Activated T-cell treated with anti-CD3 and anti-CD28 coated beads for 24 hours (primary cell): ENCODE measurements at places on chromosomes 11 and 22.

DNA sequence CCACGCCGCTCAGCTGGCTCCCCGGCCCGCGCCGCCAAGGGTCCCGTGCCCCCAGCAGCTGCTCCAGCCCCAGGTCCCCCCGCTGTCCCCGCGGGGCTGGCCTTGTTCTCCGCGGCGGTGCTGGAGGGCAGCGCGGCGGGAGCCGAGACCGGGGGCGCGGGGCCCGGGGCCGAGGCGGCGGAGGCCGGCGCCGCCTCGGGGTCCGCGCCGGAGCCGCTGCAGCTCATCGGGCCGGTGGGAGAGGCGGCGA is 128 bp downstream of the TAF10 start:
- no peak for DNase-seq

GRCh38 chr11:92416971-92417725 is 192.5 kb downstream of the FAT3 start:
- DNase-seq, result no peak

- no peak for DNase-seq
Observed at GRCh38 chr22:27791159-27791858, 10.2 kb downstream of the MN1 start.

DNA sequence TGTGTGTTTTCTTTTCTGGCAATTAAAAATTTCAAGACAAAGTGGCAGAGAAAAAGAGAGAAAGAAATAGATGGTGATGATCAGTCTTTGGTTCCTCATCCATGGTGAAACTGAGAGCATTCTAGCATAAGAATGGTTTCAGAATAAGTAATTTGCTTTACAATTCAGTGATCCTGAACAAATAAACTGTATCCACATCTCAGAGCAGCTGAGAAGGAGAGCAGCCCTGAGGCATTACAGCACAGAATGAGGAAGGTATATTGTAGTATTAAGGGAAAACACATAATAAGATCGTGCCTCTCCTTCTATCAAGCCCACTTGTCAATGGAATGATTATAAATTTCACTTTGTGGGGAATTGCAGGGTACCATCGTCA is 17.4 kb downstream of the LUZP2 start:
- DNase-seq, result no peak

DNA sequence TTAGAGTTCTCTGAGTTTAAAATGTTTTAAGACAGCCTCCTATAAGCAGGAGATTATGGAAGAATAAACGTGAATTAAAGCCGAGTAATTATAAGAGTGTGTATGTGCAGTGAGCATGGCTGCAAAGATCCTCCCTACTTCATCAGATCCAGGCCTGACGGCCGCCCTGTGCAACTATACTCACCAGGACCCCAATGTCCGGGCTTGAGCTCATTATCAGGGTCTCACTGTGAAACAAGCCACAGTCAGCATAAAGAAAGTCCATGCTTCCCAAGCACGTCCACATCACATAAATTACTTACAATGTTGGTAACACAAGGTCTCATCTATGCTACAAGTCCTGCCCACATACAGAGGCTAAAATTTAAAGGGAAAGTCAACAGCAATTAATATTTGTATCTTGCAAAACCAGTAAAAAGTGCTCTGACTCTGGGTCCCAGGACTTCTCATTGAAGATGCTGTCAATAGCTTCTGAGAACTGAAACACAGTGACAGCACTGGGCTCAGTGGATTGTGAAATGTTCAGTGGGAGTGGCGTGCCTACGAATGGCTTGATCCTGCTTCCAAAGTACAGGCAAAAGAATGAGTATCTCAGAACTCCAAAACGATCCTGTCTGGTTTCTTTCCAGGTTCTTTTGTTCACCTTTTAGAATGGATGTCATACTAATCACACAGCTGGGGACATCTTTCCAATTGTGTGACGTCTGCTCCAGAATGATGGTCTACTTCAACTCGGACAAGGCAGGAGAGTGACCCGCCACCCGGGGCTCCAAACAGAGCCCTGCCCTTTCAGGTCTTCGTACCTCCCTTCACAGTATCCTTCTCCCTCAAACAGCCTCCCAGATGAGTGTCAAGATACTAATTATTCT is 72.1 kb upstream of the ARFGAP3 start:
- no peak for DNase-seq

DNA sequence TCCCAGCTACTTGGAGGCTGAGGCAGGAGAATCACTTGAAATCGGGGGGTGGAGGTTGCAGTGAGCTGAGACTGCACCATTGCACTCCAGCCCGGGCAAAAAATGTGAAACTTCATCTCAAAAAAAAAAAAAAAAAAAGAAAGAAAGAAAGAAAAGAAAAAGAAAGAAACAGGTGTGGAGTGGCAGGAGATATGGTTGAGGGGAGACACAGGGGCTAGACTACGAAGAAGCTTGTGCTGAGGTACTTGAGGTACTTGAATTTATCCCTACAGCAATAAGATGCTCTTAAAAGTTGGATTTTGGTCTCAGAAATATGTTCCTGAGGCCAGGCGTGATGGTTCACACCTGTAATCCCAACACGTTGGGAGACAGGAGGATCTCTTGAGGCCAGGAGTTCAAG is 2.2 kb upstream of the MAJIN start:
- DNase-seq, result no peak

DNA sequence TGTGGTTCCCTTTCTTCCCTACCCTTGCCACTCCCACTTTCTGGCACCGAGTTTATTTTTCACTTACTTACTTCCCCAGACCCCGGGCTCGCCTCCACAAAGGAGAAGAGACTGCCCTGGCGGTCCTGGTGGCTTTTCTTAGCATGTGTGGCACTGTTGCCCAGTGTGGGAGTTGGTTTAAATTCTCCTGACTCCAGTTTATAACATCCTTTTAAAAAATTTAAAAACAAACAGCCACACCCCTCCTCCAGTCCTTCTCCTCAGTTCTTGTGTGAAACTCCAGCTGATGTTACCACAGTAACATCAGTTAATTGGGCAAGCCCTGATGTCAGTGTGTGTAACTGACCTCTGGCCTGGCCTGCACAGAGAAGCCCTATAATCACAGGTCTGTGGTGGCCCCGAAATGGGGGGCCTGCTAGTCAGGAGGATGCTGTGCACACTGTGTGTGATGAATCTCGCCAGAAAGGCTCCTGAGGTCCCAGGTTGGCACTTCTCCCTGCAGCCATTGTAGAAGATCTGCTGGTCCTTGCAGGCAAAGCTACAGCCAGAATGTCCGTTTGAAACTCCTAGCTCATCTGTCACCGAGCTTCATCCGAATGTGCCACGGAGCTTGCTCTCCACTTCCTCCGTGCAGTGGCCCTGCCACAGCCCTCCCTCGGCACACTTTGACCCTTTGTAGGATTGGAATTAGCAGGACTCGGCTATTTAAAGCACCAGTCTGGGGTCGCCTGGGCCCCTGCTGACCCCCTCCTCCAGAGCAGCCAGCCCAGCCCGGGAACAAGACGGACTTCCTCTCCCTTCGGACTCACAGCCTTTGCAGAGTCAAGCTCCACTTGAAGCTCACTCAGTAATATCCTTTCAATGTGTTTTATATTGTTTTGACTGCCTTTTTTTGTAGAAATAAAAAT is 7.6 kb downstream of the YDJC start:
- no peak for DNase-seq

DNA sequence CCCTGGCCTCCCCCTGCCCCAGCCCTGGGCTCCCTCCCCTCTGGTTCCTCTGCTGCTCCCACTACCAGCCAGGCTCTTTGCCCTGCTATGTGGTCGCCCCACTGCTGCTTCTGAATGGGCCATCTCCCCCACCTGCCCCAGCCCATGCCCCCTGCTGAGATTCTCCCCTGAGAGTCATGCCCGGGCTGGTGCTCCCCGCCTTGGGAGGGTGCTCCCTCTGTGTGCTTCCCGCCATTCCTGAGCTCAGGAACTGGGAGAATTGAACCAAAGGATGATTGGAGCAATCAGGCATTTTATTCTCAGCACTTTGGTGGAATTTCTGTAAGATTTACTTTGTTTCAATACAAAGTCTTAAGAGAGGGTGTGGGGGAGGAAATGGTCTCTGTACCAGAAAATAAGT is 6.8 kb downstream of the APOBEC3D start:
- DNase-seq, result no peak

GRCh38 chr11:61927501-61927900 is 10.1 kb upstream of the RAB3IL1 start:
- DNase-seq, result no peak

GRCh38 chr11:110530900-110531741 is 101.4 kb downstream of the FDX1 start:
- DNase-seq, result no peak

GRCh38 chr22:18130018-18130417 is 19.4 kb downstream of the TUBA8 start:
- DNase-seq, result no peak

DNA sequence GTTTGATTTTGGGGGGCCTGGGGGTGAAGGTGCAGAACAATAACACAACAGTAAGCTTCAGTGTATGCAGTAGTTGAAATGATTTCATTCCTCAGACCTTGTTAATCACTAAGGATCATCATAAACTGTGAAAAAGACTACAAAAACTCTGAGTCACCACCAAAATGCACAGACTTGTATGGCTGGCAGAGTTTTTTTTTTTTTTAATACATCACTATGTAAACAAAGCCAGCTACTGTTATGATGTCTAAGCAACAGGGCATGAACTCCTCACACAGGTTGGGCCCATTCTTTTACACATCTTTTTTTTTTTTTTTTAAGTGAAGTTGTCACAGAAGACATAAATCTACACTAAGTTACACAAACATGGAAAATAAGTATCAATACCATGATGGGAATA is 311.9 kb downstream of the GUCY1A2 start:
- no peak for DNase-seq

- DNase-seq, result no peak
Observed at GRCh38 chr22:46905415-46905814, 143.0 kb downstream of the TBC1D22A start.

- no peak for DNase-seq
Observed at GRCh38 chr11:122341477-122341876, 225.5 kb upstream of the BLID start.

- DNase-seq, result no peak
Observed at GRCh38 chr11:24594401-24594800, 97.5 kb downstream of the LUZP2 start.

- DNase-seq, result no peak
Observed at GRCh38 chr22:37377927-37378326, 49.4 kb downstream of the ELFN2 start.

GRCh38 chr22:38203855-38204514 is 2.2 kb downstream of the MAFF start:
- no peak for DNase-seq

- no peak for DNase-seq
Observed at GRCh38 chr11:118894192-118894591, 10.5 kb downstream of the CXCR5 start.

- no peak for DNase-seq
Observed at GRCh38 chr11:77705876-77706579, 68.4 kb upstream of the CLNS1A start.

- DNase-seq, result no peak
Observed at GRCh38 chr11:102685754-102686153, 19.8 kb downstream of the MMP27 start.

GRCh38 chr11:95095858-95096587 is 6.4 kb downstream of the ENDOD1 start:
- DNase-seq, result no peak

DNA sequence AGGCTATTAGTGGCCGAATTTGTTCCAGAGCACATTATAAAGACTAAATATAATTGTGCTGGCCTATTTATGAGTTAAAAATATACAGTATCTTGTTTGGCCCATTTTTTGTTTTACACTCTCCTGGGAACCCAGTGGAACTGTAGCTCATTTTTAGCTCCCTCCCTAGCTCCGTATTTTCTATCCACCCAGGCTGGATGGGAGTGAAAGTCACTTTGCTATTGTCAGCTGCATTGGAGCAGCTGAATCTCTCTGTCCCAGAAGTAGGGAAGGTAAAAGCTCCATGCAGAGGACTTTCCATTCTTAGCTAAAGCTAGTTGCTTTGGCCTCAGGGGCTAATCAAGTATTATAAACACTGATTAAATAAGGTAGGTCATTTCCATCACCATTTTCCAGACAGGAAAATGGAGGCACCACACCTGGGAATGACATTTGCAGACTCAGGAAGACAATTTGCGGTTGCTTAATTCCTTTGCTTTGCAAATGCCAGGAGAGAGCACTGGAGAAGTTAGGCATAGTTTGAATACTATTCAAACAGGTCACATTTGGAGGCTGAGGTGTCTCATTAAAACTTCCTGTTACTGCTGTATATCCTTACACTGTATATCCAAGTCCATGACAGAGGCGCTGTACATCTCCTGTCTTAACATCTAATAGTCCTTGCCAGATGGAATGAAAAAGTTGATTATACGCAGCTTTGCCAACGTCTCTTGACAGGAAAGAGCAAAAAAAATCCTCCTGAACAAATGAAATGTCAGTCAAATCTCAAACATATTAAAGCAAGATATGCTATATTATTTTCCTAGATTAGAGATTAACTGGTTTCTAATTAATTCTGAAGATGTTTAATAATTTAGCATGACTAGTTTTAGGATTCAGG is 338.1 kb upstream of the KIRREL3 start:
- no peak for DNase-seq

GRCh38 chr11:111344032-111344431 is 35.0 kb downstream of the POU2AF1 start:
- DNase-seq, result no peak

GRCh38 chr11:27699926-27700350 is 317 bp downstream of the BDNF start:
- DNase-seq, result no peak

DNA sequence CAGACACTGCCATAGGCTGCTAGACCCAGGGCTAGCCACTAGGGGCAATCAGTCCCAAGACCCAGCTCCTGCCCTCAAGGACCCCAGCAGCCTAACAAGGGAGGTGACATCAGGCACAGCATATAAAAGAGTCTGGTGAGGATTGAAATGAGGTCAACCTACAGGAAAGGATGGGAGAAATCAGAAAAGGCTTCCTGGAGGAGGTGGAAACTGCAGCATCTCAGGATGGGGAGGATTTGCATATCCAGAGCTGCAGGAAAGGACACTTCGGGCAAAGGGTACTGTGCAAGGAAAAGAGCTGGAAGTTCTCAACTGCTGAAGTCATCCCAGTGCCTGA is 2.9 kb upstream of the ARFGAP2 start:
- DNase-seq, result no peak

DNA sequence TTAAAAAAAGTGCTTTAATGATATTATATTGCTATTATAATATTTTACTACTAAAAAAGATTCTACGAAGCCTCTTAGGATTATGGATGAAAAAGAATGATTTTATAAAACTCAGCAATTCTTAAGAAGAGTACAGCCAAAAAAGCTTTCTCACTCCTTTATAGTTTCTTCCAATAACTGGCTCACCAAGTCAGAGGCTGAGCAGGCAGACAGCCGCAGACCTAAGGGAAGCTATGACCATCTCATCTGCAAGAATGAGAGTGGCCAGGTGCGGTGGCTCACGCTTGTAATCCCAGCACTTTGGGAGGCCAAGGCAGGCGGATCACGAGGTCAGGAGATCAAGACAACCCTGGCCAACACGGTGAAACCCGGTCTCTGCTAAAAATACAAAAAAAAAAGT is 12.7 kb upstream of the EMID1 start:
- DNase-seq, result no peak
